ENCODE measurements at places on chromosomes 1 and 21. TPM values are rescaled to one million over a fixed set of nuclear protein-coding genes. Genes with fewer than 3 reads are reported as not detected.

Gene FMN2
- total RNA-seq = 0.34 TPM

Gene NGF
- total RNA-seq = not detected

Gene GJA4
- not detected for total RNA-seq

Gene FAM72B
- total RNA-seq = 3.4 TPM

Gene UBL4B
- not detected for total RNA-seq

Gene RNU1-4
- total RNA-seq = under 0.01 TPM

Gene SPATA6
- 10.3 TPM for total RNA-seq

Gene WDR64
- 0.34 TPM for total RNA-seq

Gene DNAH14
- total RNA-seq = 10.3 TPM

Gene KRTAP19-1
- 0.36 TPM for total RNA-seq

Gene FCGR2B
- 0.67 TPM for total RNA-seq

Gene INKA2
- total RNA-seq = 0.34 TPM

Gene C8B
- total RNA-seq = not detected

Gene COL11A1
- total RNA-seq = 80.4 TPM

Gene PTAFR
- not detected for total RNA-seq

Gene FAM110D
- not detected for total RNA-seq

Gene AIM2
- total RNA-seq = not detected

Gene NLRP3
- 0.34 TPM for total RNA-seq

Gene KRTAP12-2
- not detected for total RNA-seq

Gene LMOD1
- not detected for total RNA-seq

Gene EDARADD
- not detected for total RNA-seq

Gene TNNI3K
- under 0.01 TPM for total RNA-seq

Gene TLR5
- under 0.01 TPM for total RNA-seq

Gene PIGV
- 15.3 TPM for total RNA-seq

Gene SLC26A9
- total RNA-seq = not detected

Gene MEAF6
- 51.8 TPM for total RNA-seq
